ENCODE measurements at places on chromosomes 5 and 9.

- DNase-seq = no peak
Observed at GRCh38 chr9:7756088-7756487, 43.5 kb downstream of the DMAC1 start.

DNA sequence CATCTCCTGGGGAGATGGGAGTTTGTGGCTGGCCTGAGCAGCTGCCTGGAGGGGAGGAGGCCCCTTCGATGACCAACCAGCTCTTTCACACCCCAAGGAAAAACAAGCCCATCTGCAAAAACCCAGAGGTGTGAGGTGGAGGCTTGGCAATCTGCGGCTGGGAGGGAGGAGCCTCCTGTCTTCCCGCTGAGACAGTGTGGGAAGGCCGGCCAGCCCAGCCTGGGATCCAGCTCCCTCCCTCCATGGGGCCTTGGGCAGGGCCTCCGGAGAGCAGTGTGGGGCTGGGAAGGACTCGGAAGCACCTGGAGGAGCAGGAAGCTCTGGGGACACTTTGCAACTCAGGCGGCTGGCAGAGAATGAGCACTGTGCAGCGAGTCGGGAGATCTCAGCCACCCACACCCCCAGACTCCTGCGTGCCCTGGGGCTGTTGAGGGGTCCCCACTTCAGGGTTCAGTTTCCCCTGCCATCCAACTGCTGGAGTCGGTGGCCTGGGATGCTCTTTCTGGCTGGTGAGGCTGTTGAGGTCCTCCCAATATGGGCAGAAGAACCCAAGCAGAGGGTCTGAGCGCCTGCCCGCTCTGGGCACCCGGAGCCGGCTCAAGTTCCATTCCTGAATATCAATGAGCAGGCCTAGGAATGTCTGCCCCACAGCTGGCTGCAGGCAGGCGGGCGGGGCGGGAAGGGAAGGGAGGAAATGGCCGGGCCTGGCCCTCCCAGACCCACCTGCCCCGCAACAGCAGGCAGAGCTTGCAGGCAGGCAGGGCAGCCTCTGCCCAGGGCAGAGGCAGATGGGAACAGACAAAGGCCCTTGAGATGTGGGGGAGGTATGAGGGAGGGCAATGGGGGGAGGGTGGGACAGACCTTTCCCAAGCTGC lies 101.1 kb downstream of the FGF18 start:
- peak; percentile 75 for DNase-seq

DNA sequence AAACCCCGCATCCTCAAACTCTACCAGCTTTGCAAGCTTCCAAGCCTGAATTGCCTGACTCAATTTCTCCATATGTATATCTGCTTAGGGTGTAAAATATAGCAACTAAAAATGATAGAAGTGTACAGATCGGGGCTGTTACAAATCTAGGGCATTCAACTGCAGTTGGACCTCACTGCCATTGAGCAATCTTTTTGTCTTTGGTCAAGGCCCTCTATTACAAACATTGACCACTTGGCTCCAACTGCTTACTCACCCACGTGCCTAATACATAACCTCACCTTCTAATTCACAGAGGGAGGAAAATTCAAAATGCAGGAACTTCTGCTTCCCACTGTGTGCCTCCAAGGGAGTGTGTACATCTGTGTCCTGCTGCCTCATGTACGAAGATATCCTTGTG lies 10.0 kb downstream of the LRRC70 start:
- DNase-seq = no peak

GRCh38 chr5:149162401-149163084 lies 21.2 kb downstream of the ABLIM3 start:
- DNase-seq = no peak

DNA sequence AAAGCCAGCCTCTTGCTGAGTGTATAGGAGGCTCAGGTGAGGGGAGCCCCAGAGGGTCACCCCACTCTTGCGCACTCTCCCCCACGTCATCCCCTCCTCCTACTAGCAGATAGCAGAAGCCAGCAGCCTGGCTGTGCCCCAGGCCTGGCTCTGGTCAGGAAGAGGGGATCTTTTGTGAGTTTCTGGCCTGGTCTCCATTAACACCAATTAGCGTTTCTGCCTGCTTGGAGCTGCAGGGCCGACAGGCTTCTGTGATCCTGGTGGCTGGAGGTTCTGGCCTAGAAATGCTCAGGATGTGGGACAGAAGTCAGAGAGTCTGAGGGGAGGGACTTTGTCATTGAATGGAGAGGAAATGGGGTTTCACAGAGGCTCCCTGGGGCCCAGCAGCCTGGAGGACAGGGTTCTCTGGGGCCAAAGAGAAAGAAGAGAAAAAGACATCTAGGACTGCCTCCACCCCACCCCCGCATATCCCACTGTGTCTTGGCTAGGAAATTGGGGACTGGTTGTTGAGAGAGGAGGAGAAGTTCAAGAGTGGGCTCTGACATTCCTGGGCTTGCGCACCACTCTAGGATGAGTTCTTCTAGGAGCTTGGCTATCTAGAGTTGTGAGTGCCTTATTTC lies 47.5 kb upstream of the ARAP3 start:
- no peak for DNase-seq

GRCh38 chr5:145598184-145598583 lies 237.0 kb downstream of the PRELID2 start:
- no peak for DNase-seq

DNA sequence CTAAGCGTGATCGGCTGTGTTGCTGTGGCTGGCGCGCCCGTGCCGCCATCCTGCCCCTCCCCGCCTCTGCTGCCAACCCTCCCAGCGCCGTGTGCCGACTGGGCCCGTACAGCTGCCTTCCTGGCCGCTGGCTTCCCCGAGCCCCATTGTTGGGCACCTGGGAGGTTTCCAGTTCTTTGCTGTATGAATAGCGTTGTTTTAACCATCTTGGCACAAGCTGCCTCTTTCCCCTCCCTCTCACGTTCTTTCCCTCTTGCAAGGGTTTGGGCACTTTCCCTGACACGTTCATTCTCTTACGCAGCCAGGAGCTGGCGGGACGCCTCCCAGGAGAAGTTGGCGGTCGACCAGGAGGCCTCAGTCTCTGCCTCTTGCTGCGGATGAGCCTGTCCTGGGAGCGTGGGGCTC lies 43.1 kb upstream of the RXRA start:
- DNase-seq = peak; percentile 91

GRCh38 chr9:17230646-17231045 lies 95.8 kb downstream of the CNTLN start:
- DNase-seq = no peak

DNA sequence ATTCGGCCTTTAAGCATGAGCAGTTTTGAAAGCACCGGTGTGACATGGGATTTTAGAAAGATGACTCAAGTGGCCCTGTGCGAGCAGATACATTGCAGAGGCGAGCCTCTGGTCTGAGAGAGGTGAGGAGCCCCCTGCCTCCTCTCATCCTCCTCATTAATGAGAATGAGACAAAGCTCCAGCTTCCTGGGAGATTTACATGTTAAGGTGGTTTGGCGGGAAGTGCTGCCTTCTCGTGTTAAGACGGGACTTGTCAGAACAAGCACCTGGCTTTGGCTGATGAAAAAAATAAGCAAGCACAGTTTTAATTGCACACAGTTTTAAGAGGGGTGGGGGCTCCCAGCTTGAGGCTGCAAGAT lies 68.1 kb downstream of the ACTL7B start:
- no peak for DNase-seq

GRCh38 chr5:1874771-1875220 lies 7.9 kb downstream of the IRX4 start:
- no peak for DNase-seq

DNA sequence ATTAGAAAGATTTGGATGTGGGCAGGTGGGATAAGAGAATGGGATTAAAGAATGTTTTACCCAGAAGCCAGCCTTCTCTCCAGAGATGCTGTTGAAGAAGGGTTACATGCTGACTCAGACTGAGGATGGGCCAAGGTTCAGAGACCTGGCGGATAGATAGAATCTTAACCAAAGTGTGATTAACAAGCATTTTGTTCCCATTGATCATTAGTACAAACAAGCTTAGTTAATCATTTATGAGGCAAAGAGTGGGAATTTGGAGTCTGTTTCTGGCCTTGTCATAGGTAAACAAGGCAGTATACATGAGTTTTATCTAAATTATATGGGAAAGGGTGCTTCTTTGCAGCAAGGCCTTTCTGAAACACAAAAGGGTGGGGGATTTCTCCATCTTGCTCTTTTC lies 20.8 kb upstream of the DTWD2 start:
- DNase-seq = no peak

DNA sequence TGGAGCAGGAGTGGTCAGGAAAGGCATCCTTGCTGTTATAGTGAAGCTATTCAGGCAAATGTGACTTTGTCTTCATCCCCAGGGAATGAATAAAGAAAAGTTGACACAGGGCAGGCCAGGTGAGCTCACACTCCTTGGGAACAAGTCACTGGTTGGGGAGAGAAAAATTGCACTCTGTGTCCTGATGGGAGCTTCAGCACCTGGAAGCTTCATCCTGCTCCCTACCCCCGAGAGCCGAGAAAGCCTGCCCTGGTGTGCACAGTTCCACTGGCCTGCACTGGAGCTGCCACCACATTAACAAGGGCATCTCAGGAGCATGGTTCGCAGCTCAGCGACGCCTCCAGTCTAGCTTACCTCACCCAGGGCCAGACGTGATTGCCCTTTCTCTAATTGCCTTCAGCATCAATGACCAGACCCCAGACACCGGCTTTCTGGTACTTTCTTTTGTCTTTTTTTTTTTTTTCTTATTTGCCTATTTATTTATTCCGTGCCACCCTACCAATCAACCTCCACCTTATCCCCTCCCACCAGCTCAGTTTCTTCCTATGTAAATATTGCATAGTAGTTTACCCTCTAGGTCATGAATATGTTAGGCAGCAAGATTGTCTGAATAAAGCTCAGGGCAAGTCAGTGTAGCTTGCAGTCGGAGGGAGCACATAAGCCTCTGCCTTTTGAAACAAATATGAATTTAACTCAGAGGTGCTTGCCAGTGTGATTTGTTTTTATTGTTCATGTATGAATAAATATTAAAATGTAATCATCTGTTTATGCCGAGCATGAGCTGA lies 87.4 kb downstream of the DOCK2 start:
- no peak for DNase-seq
